ENCODE measurements at places on chromosomes 7 and 10. TPM values are rescaled to one million over a fixed set of nuclear protein-coding genes. Genes with fewer than 3 reads are reported as not detected.

DNA sequence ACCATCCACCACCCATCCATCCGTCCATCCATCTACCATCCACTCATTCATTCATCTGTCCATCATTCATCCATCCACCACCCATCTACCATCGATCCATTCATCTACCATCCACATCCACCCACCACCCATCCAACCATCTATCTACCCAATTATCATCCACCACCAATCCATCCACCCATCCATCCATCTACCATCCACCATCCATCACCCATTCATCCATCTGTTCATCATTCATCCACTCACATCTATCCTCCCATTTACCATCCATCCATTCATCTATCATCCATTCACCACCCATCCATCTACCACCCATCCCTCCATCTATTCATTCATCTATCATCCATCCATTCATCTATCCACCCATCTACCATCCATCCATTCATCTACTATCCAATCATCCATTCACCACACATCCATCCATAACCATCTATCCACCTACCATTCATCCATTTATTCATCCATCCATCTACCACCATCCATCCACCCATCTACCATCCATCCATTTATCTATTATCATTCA lies 188.8 kb downstream of the JCAD start:
- no peaks in the 10 kb centered on the region for H3K36me3 ChIP-seq
- DNase-seq: no peak
- H3K4me1 ChIP-seq: peaks cover 23% of the 10 kb centered on the region
- H3K4me3 ChIP-seq: no peak overlapping the region
- no peak overlapping the region for H3K27ac ChIP-seq

DNA sequence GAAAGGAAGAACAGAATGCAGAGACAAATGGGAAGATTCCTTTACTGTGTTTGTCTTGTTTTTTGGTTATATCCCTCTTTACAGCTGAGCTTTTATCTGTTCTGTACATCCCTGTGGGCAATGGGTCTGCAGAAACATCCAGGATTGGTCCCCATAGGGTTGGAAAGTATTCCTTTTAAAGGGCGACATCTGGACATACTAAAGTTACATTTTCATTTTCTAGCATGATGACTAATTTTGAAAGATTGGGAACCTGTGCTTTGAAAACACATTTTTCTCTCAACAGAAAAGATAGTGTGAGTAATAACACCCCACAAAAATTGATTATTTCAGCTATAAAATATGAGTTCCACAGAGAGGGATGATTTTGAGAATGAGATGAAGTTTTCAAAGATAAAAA lies 435.8 kb downstream of the GPAM start:
- no peak for DNase-seq
- H3K4me1 ChIP-seq: no peaks in the 10 kb centered on the region
- no peak overlapping the region for H3K4me3 ChIP-seq
- H3K27me3 ChIP-seq: no peaks in the 10 kb centered on the region
- H3K36me3 ChIP-seq: no peaks in the 10 kb centered on the region

TMEM176A gene
- 9.1 TPM for total RNA-seq

GRCh38 chr7:518630-519483 lies 789 bp downstream of the PDGFA start:
- H3K27ac ChIP-seq: peak overlapping the region; percentile 100

GPR26 gene
- total RNA-seq: not detected

DNA sequence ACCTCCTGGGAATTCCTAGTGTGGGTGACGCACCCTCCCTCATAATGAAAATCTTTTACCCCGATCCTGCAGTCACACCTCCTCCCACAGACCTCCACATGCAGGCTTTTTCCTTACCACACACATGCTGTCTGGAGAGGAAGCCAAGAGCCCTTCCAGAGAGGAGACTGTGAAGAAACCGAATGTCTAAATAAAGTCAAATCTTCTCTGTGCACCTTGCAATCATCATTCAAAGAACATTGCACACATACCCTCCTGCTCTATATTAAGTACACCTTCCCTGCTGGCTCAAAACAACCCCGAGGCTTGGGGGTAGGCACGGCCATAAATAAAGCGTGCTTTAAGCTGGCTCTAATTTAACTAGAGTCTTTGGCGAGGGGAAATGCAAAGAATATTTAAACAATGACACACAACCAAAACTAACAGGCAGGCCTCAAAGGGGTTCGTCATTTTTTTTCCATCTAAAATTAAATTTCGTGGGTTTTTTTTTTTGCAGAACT lies 34.9 kb downstream of the CALML3 start:
- H3K27ac ChIP-seq: peak overlapping the region; percentile 13
- H3K27me3 ChIP-seq: no peaks in the 10 kb centered on the region
- peaks cover 95% of the 10 kb centered on the region for H3K4me1 ChIP-seq
- no peak for DNase-seq

GRCh38 chr7:47557694-47558670 lies 23.9 kb downstream of the TNS3 start:
- H3K4me3 ChIP-seq: no peak overlapping the region
- no peak overlapping the region for H3K27ac ChIP-seq
- no peaks in the 10 kb centered on the region for H3K27me3 ChIP-seq
- H3K4me1 ChIP-seq: peaks cover 35% of the 10 kb centered on the region
- H3K36me3 ChIP-seq: no peaks in the 10 kb centered on the region
- DNase-seq: no peak

NEUROD6 gene
- total RNA-seq: not detected

STAG3 gene
- 0.56 TPM for total RNA-seq

- no peak for DNase-seq
- no peak overlapping the region for H3K27ac ChIP-seq
- peaks cover under 1% of the 10 kb centered on the region for H3K27me3 ChIP-seq
- H3K36me3 ChIP-seq: no peaks in the 10 kb centered on the region
- H3K4me1 ChIP-seq: no peaks in the 10 kb centered on the region
- H3K4me3 ChIP-seq: no peak overlapping the region
Observed at GRCh38 chr7:25894002-25894901, 257.7 kb upstream of the NFE2L3 start.

DNA sequence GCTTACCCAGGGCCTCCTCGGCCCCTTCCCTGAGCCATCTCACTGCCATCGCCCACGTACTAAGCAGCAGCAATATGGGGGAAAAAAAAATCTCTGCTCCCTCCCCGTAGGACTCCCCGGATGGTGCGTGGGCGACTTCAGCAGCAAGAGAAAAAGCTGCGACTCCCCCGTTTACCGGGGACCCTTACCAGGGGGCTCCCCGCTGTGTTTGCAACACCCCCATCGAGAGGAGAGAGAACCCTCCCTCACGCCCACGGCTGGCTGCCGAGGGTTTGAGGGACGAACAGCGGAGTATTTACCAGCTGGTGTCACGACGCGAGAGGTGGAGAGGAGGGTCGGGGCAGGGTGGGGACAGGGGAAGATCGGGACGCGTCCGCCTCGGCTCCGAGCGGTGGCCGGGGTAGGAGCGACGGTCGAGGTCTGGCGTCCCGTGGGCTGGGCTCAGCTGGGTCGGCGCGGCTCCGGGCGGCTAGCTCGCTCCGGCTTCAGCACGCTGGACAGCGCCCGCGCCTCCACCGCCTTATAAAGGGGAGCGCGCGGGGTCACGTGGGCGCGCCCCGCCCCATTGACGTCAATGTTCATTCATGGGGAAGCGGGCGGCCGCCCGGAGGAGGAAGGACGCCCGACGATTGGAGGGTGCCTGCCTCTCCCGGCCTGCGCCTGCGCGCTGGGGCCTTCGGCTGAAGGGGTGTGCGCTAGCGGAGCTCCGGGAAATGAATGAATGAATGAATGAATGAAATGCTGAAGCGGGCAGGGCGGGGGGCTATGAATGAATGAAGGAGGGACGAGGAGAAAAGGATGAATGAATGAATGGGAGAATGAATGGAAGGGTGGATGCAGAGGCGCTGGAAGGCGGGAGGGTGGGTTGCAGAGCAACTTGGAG lies at the start of gene VGF:
Gene VGF, minus strand, starts transcription at position 495 of the 883 bp plus-strand sequence. CDS start 726 bp downstream, outside the sequence.
- no peak within 1 kb of the TSS for H3K27ac ChIP-seq
- peaks cover under 1% of the 10 kb centered on the region for H3K36me3 ChIP-seq
- peaks cover 44% of the 10 kb centered on the region for H3K4me1 ChIP-seq
- H3K27me3 ChIP-seq: peaks cover 27% of the 10 kb centered on the region
- peak; percentile 72 for DNase-seq

DNA sequence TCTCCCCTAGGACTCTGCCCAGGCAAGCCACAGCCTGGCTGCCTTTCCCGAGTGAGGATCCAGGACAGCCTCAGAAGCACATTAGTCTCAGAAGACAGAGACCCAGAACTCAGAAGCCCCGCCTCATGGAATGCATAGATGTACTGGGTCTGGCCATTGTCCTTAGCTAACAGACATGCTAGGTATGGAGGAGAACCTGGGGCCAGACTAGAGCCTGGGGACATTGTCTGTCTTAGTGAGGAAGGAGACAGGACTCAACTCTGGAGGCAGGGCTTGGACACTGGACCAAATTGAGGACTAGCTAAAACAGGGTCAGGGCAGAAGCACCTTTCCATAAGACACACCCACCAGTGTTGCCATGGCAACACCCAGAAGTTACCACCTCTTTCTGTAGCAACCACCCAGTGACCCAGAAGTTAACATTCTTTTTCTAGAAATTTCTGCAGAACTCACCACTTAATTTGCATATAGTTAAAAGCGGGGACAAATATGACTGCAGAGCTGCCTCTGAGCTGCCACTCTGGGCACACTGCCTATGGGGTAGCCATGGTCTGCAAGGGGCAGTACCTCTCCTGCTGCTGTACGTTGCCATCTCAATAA lies 27.5 kb downstream of the TLX1 start:
- no peaks in the 10 kb centered on the region for H3K4me1 ChIP-seq
- no peak overlapping the region for H3K4me3 ChIP-seq
- DNase-seq: no peak
- peaks cover 8% of the 10 kb centered on the region for H3K27me3 ChIP-seq
- no peak overlapping the region for H3K27ac ChIP-seq

NUTM2D gene
- total RNA-seq: 2.0 TPM

COMTD1 gene
- total RNA-seq: 35.6 TPM

GRCh38 chr10:94216201-94216600 lies 146.5 kb downstream of the NOC3L start:
- no peak overlapping the region for H3K4me3 ChIP-seq
- no peaks in the 10 kb centered on the region for H3K27me3 ChIP-seq
- H3K27ac ChIP-seq: peak overlapping the region; percentile 82
- no peak for DNase-seq

DNA sequence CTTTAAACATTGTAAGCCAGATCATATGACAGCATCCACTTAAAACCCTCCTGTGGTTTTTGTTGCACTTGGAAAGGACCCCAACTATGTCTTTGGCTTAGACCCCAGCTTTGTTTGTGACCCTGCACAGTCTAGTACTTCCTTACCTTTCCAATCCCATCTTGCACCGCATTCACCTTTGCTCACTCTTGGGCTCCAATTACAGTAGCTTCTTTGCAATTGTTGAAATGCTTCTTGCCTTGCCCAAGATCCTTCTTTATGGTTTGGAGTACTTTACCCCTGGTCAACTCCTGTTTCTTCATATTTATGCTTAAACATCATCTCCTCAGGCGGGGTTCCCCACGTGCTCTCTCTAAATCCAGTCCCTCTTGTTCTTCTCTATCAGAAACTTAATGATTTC lies 162.6 kb downstream of the PTEN start:
- H3K27me3 ChIP-seq: no peaks in the 10 kb centered on the region
- H3K36me3 ChIP-seq: no peaks in the 10 kb centered on the region
- no peak overlapping the region for H3K27ac ChIP-seq
- no peak overlapping the region for H3K4me3 ChIP-seq
- DNase-seq: no peak

- H3K4me3 ChIP-seq: no peak overlapping the region
- no peaks in the 10 kb centered on the region for H3K27me3 ChIP-seq
- H3K27ac ChIP-seq: no peak overlapping the region
- no peak for DNase-seq
Observed at GRCh38 chr7:94123136-94123535, 119.0 kb upstream of the BET1 start.

TAS2R5 gene
- total RNA-seq: 2.2 TPM

ZWINT gene
- total RNA-seq: 0.78 TPM

DNA sequence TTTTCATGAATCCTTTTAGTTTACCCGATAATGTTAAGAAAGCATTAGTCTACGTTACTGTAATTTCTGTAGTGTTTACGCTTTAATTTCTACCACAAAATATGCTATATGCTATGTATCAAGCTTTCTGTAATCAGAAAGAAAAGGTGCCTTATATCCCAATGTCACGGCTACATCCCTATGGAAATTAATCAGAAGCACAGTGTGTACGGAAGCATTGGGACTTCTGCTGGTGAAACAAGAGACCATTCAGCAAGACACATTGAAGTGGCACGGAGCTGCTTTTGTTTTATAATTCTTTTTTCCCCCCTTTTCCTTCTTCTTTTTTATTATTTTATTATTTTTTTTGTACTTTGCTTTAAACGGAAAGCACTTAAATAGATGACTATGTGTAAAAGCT lies 31.2 kb upstream of the SH2B2 start:
- no peak overlapping the region for H3K27ac ChIP-seq
- no peaks in the 10 kb centered on the region for H3K4me1 ChIP-seq
- H3K36me3 ChIP-seq: no peaks in the 10 kb centered on the region
- H3K4me3 ChIP-seq: no peak overlapping the region

GRCh38 chr7:94710256-94710655 lies 54.3 kb upstream of the SGCE start:
- H3K27me3 ChIP-seq: no peaks in the 10 kb centered on the region
- no peak for DNase-seq
- H3K4me3 ChIP-seq: no peak overlapping the region
- H3K4me1 ChIP-seq: no peaks in the 10 kb centered on the region

DNA sequence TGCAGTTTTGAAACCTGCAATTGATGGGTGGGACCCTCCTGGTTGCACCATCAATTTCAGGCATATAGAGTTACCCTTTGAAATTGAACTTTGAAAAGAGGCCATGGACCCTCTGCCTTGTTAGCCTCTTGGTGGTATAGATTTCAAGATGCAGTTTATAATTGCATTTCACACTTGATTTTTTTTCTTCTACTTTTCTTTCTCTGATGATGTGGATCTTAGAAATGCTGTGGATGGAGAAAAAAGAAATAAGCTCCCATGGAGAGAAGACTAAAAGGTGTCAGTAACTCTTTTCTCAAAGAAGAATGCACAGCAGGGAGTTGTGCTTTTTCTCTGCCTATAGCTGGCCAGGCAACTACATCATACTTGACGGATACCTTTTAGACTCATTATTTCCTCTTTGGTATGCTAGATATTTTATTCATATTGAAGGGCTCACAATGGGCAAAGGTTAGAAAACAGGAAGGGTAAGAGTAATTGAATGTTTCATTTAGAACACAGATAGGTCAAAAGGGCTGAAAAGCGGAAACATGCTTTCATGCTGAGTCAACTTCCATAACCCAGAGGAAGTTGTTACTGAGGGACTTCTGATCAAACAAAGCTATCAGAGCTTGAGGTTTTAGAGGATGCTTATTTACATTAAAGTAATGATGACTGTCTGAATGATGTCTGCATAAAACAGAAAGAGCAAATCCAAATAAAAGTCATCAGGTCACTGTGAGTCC lies 773.2 kb upstream of the LRRN3 start:
- H3K27ac ChIP-seq: no peak overlapping the region
- no peaks in the 10 kb centered on the region for H3K4me1 ChIP-seq
- H3K27me3 ChIP-seq: no peaks in the 10 kb centered on the region

LIPK gene
- total RNA-seq: not detected
